ENCODE measurements at places on chromosomes 7 and 10. TPM values are rescaled to one million over a fixed set of nuclear protein-coding genes. Genes with fewer than 3 reads are reported as not detected.

Gene PDZD7
- total RNA-seq = 0.13 TPM

Gene CAMK2B
- total RNA-seq = not detected

Gene CYP3A4
- not detected for total RNA-seq

Gene CFAP46
- total RNA-seq = 0.38 TPM

All from bronchial epithelial cell (primary cell).